ENCODE measurements at places on chromosomes 13 and 19.

GRCh38 chr13:64061649-64062048 lies 2646.0 kb upstream of the PCDH20 start:
- no peak for DNase-seq

DNA sequence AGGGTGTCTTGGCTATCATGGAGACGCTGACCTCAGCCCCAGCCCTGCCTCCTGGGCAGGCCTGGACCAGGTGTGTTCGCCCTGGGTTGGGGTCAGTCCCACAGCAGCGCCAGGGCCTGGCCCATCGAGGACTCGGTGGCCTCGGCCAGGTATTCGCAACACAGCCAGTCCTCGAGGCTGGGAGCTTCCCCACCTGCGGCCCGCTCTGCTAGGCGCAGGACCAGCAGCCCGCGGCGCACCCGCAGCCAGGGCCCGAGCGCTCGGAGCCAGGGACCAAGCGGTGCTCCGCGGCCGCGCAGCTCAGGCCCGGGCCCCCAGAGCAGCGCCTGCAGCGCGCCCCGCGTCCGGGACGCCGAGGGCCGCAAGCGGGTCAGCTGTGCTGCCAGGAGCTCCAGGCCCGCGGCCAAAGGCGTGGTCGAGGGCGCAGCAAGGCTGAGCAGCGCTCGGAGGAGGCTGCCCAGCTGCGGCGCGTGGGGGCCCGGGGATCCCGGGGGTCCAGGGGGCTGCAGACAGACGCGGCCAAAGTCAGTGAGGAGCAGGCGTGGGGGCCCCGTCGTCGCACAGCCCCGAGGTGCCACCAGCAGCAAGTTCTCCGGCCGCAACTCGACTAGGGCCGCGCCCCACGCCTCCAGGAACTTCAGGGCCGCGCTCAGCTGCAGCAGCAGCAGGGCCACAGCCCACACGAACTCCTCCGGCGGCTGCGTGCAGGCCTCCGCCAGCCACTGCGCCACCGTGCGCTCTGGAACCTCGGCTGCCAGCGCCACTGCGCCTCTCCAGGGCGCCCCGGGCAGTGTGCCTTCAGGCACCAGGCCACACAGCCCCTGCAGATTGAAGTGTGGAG lies 6.2 kb downstream of the PEAK3 start:
- DNase-seq, result no peak

GRCh38 chr19:21621671-21622070 lies 116.3 kb downstream of the ZNF429 start:
- DNase-seq, result no peak

DNA sequence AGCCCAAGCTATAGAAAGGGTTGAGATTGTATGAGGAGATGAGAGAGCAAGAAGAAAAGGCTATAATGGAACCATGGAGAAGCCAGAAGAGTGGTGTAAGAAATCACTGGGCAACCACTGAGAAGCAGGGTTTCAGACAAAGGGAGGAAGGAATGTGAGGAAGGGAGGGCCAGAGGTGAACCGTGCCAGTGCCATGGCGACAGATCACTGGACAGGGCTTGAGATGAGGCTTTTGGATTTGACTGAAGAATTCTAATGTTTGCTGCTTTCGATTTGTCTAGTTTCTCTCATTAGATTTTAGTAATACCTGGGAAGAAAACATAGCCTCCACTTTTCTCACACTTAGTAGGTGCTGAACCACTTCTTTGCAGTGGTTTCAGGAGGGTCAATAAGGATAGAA lies 6.3 kb upstream of the GPR183 start:
- DNase-seq, result no peak

DNA sequence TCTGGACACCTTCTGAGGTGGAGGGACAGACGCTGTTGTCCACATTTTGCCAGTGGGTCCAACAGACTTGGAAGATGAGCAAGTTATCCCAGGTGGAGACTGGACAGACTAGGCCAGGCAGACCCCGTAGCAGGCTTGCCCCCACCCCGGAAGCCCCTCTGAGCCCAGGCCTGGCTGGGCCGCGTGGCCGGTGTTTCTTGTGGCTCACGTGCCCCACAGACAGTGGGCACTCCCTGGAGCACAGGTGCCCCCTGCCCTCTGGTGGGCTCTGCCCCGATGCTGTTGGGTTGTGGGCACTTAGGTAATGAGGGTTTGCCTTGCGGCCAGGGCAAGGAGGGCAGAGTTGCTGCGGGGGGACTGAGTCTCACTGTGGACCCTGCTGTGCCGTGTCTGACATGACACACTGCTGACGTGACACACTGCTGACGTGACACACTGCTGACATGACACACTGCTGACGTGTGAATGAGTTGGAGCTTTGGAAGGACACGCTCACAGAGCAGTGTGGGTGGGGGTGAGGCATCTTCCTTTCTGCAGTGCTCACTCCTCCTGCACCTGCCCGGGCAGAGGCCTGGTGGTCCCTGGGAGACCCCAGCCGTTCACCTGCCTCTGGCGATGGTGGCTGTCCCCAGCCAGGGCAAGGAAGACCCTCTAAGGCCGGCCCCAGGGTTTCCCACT lies 25.1 kb downstream of the DOT1L start:
- DNase-seq, result peak; percentile 59

DNA sequence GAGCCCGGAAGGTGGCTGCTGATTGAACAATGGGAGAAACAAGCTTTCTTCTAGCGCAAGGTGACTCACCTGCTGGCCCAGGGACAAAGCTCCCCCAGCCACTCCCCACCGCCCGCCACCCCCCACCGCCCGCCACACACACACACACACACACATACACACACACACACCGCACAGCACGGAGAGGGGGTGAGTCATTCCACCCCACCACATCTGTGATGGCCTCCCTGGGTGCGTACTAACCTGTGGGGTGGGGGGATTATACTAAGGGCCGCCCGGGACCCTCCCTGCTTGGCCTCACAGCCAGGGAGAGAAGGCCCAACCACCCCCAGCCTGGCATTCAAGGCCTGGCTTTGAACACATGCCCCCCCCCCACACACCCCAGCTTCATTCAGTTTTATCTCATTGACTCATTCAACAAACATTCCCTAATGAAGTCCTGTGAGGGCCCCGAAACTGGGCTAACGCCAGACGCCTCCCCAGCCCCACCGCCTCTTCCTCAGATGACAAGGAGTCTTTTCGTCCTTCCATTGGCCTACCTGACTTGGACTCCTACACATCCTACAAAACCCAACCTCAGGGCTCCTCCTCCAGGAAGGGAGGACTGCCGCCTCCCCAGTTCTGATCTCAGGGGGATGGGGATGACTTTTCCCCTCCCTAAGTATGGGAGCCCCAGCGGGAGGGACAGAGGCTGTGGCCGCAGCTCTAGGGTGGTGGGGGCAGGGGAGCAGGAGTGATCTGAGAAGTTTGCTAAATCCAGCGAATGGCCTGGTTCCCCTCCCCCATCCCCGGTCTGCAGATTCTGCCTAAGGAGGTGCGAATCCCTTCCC lies 5.8 kb upstream of the ONECUT3 start:
- peak; percentile 95 for DNase-seq

DNA sequence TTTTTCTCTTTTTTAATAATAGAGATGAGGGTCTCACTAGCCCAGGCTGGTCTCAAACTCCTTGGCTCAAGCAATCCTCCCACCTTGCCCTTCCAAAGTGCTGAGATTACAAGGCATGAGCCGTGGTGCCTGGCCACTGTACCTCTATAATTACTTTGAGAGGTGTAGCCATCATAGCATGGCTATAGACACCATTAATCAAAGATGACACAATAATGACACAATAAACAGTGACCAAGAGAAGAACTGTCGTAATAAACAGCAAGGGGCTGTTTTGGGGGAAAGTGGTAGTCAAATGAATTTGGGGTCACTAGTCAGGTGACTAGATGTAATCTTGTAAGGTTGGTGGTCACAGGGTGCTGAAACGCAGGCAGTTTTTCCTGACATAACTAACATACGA lies 30.4 kb downstream of the KLF5 start:
- no peak for DNase-seq

GRCh38 chr19:30593975-30594745 lies 222.0 kb downstream of the ZNF536 start:
- no peak for DNase-seq

Measured in fibroblast of skin of right biceps (primary cell).